ENCODE measurements at places on chromosomes 4 and X.

DNA sequence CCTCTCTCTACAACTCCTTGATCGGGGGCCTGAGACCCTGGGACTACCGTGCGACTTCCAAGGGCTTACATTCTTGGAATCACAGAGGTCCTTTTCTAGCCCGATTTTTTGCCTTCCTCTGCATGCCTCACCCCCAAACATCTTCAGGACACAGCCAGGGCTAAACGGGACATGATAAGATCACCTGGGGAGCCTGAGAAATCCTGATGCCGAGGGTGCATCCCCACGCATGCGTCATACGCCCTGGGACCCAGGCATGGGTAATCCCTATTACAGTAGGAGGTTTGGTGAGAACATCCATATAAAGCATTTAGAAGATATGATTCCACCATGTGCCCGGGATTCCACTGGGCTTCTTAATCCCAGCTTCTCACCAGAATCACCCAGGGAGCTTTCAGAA, 77.1 kb downstream of the DCTD start:
- no peak for DNase-seq

GRCh38 chr4:101851672-101852071, 61.1 kb downstream of the BANK1 start:
- no peak for DNase-seq

DNA sequence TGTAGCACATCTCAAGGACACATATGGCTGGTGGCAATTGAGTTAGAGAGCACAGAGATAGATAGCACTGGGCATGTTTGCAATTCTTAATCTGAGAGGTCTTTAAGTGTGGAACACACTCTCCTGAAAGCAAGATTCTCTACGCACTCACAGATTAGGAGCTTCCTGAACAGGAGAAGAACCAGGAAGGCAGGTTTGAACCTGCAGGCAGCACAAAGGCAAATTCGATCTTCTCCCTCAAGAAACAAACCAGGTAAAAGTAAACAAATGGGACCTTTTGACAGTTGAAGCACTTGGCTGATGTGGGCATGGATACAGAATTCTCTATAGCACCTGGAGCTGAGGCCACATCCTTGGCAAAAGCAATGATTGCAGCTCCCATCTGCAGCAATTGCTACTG, 24.3 kb downstream of the HS3ST1 start:
- DNase-seq = no peak

DNA sequence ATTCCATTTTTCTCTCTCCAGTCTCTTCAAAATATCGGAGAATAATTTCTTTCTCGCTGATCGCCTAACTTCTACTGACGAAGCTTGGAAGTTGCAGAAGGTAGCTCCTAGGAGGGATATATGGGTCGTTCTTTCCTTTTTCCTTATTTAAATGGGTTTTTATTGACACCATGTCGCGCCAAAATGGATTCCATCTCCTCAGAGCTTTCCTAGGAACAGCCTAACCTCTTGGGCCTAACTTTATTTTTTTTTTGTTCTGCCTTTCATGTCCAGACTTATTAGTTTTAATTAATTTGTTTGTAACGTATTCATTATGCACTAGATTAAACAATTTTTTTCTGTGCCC, 359.4 kb upstream of the ZCCHC13 start:
- no peak for DNase-seq

- DNase-seq = no peak
These were observed 45.1 kb upstream of the HSD17B10 start for GRCh38 chrX:53479301-53479700.

- DNase-seq = no peak
These were observed 36.7 kb upstream of the GABRQ start for GRCh38 chrX:152600853-152601633.

DNA sequence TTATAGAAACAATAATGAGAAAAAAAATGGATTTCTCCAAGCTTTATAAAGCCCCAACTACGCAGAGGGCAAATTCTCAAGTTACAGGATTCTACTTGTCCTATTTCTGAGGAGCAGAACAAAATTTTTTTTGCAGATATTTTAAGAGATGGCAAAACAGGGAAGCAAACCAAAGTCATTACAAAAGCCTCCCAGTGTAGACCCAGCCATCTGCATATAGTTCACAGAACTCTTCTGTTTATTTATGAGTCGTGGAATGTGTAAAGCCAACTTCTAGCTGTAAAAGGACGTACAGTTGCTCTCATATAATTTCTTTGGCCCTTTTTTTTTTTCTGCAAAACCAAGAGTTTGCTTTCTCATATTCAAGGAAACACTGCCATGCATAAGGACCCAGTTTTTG, 120.4 kb downstream of the PCDH7 start:
- no peak for DNase-seq

GRCh38 chrX:137548261-137548660, 17.7 kb upstream of the ZIC3 start:
- no peak for DNase-seq

DNA sequence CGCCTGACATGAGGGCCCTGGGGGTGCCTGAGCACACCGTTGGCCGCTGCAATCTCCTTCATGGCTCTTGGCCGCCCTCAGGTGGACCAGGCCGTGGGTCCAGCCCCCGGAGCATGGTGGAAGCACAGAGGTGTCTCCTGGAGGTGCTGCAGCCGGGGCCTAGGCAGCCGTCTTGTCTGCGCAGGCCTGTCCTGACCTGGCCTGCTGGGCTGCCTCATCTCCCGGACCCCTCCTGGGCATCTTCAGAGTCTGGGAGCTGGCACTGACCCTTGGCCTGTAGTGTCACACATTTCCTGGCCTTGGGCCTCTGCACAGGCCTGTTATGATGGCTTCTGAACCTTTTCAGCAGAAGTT, 20.9 kb downstream of the UVSSA start:
- no peak for DNase-seq

DNA sequence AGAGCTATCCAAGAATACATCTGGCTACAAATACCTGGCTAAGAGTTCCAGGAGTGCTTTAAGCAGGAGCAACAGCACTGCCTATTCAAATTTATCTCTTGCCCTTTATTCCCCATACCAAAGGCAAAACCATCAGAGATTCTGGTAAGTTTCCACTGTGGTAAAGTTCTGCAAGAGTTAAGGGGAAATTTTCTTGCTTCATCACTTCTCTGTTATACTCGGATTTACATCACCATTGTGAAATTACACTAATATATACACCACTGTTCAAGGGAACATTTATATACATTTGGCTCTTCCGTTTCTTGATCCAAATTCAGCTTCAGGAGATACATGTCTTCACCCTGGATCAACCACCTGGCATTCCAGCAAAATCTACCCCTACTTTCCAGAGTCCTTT, 70.8 kb upstream of the PTPN13 start:
- DNase-seq = no peak

- DNase-seq = no peak
These were observed 121.6 kb upstream of the EPHA5 start for GRCh38 chr4:65791812-65792308.

GRCh38 chrX:40005292-40006011, 92.3 kb downstream of the BCOR start:
- no peak for DNase-seq

DNA sequence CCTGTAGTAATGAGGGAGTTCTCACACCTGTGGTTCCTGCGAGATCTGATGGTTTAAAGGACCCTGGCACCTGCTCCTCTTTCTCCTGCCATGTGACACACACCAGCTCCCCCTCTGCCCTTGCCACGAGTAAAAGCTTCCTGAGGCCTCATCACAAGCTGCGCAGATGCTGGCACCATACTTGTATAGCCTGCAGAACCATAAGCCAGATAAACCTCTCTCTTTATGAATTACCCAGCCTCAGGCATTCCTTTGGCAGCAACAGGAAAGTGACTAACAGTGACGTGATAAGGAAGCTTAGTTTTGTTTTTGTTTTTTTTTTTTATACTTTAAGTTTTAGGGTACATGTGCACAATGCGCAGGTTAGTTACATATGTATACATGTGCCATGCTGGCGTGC, 130.9 kb downstream of the AFAP1 start:
- DNase-seq = no peak

DNA sequence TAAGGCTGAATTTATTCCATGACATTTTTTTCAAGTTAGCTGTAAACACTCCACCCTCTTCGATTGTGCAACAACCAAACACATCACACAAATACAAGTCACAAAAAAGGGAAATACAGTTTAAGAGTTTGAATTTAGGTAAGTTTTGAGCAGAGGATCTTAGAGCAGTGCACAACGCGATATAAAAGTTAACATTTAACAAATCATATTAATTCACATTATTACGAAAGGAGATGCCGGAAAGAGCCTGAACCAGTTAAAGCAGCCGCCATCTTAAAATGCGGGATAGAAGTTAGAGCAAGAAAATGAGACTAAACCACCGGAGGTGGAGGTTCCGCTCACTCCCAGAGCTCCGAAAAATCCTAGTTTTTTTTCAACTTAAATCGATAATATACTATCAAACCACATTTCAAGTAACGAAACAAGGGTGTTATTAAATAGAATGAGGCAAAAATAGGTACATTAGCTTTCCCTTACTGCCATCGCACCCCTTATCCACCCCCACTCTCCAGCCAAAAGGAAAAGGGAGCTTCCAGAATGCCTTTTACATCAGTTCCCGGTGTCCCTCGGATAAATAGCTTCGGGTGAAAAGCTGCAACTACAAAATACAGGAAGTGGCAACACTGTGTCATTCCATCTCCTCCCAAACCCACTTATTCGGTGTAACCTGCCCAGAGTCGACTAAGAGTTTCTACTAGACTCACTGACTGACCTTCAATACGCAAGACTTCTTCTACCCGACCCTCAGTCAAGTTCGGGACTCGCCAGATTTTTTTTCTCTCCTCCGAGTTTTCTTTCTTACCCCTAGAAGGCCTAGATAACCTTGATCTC, 1.9 kb downstream of the UBE2D3 start:
- DNase-seq = no peak

Data from stimulated activated CD8-positive, alpha-beta memory T cell treated with anti-CD3 and anti-CD28 coated beads, Interleukin-4, amount 100 ng/mL, for 4 hours (primary cell).